ENCODE measurements at places on chromosomes 4 and X.

- no peak for DNase-seq
Measured at GRCh38 chrX:41875142-41875541, 48.2 kb downstream of the CASK start.

DNA sequence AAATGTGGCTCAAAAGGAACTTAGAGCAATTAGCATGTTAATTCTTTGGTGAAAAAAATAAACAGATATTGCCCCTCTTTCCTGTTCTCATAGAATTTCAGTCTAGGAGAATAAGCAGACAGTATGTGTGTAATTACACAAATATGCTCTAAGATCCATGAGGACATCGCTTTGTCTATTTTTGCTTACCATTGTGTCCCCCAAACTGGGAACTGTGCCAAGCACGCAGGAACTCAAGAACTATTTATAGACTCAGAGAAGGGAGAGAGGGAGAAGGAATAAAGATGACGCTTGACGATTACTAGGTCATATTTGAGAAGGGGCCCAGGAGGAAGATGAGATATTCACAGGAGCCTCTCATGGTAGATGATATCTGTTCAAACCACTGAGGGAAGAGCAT, 692.6 kb downstream of the RAB28 start:
- DNase-seq: no peak

GRCh38 chr4:40840985-40841571, 91.3 kb downstream of the NSUN7 start:
- peak; percentile 71 for DNase-seq

- peak; percentile 2 for DNase-seq
Measured at GRCh38 chr4:10403633-10404445, 53.4 kb downstream of the ZNF518B start.

DNA sequence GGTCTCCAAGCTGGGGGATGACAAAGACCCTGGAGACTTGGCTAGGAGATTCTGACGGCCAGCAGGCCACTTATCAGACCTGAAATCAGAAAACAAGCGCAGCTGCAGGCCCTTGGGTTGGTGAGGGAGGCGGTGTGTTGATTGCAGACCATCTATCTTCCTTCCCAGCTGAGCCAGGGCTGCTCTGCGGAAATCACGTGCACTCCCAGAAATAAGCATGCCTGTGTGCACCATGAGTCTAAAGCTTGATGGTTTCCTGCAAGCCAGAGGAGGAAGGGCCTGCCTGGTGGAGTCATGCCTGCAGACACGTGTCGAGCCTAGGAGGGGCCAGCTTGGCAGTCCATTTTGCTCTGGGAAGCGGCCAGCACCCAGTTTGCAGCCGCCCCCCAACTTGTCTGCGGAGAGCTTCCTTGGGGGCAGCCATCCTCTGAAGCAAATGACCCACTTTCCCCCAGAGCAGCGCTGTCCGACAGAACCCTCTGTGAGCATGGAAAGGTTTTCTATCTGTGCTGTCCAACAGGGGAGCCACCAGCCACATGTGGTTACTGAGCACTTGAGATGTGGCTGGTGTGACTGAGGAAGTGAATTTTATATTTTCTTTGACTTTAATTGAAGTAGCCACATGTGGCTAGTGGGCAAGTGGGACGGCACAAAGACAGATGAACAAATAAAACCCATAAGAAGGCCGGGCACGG, 175.7 kb upstream of the BCOR start:
- DNase-seq: peak; percentile 69

- DNase-seq: no peak
Measured at GRCh38 chrX:42497356-42497755, 280.6 kb downstream of the PPP1R2C start.

GRCh38 chr4:79923281-79923680, 149.7 kb downstream of the ANTXR2 start:
- DNase-seq: no peak

DNA sequence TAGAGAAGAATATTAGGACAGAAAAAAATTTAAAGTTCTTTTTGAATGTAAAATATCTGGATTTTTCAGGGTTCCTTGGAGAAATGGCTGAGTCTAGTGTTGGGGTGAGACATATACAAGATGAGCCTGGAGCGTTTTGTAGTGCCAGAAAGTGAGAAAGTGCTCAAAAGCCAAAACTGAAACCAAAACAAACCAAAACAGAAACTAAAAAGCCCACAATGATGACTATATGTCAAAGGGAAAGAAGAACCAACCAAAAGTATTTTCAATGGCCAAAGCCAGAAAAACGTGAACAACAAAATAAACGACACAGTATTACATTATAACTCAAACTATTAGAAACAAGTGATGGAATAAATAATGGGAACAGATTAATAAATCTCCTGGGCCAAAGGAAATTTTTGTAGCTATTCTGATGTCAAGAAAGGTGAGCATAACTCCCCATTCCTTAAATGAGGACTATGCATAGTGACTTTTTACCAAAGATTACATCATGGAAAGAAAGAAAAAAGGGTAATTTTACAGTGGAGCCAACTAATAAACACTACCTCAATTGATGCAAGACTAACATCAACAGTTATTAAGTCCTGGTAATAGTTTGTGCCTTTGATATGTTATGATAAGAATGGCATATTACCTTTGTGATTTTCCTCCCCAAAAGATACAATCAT, 1137.6 kb downstream of the C4orf33 start:
- DNase-seq: no peak

DNA sequence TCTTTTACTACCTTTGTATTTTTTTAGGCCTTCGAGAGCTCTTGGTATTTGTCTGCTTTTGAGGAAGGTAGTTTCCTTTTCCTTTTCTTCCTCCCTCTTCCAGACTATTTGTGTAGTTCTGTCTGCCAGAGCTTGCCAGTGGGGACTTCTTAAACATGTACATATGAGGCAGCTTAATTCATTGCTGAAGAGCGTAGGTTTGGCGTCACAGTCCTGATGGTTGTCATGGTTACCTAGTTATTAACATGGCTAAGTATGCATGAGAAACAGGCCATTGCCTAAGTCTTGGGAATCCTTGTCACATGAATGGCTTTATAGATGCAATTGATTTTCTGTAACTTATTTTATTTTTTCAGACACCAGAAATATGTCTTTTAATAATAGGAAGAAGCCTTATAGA, 48.5 kb upstream of the ARMCX2 start:
- DNase-seq: no peak

DNA sequence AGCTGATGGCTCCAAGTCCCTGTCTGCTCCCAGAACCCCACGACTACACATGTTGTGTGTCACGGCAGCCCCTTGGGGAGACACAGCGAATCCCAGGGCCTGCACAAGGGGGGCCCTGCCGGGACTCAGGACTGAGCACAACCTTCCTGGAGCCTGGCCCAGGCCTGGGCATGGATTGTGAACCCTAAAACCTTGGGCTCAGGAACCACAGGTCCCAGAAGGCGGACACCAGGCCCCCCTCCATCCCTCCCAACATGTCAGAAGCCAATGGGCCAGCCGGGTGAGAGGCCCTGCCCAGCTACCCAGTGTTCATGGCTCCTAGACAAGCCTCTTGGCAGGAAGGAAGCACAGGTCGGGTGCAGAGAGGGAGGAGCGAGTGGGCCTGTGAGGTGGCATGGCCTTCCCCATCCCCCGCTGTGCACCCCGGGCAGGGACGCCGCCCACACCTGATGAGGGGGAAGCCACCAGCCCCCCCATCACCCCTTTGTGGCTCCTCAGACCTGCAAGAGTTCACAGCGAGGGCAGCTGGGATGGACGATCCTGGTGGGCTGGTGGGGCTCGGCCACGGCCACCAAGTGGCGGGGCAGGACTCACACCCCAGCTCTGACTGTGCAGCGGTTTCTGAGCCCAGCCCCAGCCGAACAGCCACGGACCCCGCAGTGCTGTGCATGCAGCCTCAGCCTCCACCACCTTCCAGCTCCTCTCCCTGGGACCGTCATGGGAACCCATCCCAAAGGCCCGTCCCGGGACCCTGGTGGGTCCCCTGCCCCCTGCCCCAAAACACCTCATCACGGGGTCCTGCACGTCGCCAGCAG, 3.7 kb downstream of the PDE6B start:
- DNase-seq: no peak

- DNase-seq: no peak
Measured at GRCh38 chr4:189613207-189613606, 327.5 kb upstream of the FRG1 start.

DNA sequence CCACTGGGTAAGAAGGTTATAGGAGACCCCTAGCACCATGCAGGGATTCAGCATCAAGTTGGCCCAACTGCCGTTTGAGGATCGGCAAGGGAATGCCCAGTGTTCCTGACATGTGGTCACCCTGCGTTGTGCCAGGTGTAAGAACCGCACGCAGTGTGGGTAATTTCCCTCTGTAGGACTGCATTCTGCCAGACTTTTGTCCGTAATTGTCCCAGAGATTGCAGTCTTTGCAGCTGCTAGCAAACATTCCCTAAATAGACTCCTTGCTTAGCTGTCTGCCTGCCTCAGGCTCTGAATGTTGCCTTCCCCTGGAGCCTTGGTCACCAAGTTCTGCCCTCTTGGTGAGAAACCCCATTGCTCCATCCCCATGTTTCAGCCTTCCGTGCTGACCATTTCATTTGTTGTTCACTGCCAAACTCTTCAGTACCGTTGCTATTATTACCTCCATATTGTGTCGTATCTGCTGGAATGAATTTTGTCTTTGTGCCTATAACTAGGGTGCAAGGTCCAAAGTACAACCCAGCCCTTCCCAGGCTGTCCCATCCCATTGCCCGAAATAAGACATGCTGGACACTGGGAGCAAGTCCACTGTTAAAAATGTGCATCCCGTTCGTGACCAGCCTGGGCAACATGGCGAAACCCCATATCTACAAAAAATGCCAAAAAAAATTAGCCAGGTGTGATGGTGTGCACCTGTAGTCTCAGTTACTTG, 53.8 kb upstream of the USP9X start:
- DNase-seq: no peak

DNA sequence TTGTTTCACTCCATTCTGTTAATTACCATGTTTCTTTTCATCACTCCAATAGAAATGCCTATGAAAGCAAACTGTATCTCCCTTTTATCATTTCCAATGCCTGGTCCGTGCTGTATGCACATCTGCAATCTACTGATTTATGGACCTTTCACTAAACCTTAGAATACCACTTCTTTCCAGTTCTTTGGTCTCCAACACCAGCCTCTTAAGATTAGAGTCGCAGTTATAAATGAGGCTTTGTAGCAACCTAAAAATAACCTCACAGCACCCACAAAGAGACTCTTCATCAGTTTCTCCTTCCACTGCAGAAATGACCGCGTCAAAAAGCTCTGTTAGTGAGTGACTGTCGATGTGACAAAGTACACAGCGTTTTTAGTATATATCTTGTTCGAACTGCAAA, 282.6 kb downstream of the ADGRA3 start:
- no peak for DNase-seq

DNA sequence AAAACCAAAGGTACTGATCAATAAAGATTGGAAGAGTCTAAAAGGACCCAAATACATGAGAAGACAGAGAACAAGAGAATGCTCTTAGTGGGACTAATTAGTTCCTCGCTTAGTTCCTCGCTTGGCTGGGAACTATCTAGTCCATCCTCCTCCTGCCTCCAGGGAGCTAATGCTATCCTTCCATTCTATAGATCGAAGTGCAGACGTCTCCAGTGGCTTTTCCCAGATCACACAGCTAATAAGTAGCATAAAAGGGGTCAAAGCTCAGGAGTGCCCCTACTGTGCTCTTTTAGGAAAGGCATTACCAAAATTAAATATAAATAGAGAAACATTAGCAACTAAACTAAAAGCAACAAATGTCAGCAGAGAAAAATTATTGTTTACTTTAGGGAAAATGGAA, 42.3 kb upstream of the PPARGC1A start:
- DNase-seq: no peak

DNA sequence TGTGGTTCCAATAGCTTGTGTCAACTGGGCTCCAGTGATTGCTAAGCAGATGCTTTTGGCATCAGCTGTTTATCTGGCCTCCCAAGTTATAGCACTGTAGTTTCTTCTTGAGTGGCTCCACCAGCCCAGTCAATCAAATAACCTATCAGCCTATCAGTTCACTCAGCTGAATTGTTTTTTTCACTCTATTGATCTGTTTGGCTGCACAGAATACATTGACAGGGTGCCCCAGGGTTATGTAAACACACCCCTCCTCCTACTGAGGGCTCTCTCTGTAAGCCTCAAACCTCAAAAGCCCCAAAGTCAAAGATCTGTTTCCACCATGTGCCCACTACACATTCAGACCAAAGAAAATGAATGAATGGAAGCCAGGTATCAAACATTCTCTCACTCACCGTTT, 214.0 kb downstream of the HS6ST2 start:
- DNase-seq: no peak

DNA sequence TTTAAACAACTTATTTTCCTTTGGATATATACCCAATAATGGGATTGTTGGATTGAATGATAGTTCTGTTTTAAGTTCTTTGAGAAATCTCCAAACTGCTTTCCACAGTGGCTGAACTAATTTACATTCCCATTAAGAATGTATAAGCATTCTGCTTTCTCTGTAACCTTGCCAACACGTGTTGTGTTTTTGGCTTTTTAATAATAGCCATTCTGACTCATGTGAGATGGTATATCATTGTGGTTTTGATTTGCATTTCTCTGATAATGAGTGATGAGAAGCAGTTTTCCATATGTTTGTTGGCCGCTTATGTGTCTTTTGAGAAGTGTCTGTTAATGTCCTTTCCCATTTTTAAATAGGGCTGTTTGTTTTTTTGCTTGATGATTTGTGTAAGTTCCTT, 155.6 kb upstream of the PITX2 start:
- no peak for DNase-seq

- DNase-seq: no peak
Measured at GRCh38 chrX:68669871-68670270, 22.4 kb downstream of the STARD8 start.

DNA sequence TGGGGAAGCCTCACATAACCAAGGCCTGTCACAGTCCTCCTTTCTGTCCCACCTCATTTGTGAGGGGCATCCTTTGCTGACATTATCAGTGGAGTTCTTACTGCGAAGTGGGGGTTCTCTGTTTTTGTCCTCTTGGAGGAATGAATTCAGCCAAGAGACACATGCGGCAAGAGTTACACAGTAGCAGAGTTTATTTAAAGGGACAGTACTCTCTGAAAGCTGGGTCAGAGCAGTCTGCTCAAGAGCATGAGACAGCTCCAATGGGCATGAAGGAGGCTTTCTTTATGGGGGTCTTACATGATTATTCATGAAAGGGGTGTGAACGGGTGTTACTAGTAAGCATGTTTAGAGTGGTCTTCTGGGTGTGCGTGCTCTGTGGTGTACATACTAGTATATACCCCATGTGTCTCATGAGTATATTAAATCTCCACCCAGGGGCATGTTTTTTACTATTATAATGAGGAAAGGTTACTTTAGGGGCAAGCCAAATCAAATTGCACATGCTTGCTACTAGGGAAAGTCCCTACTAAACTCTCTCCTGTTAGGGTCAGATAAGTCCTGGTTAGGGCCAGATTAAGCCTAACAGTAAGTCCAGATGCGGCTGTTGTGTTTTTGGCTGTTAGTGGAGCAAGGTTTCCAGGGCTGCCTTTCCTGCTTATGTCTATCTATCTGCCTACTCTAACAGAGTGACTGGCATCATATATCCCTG, 19.8 kb upstream of the LGI2 start:
- DNase-seq: no peak

DNA sequence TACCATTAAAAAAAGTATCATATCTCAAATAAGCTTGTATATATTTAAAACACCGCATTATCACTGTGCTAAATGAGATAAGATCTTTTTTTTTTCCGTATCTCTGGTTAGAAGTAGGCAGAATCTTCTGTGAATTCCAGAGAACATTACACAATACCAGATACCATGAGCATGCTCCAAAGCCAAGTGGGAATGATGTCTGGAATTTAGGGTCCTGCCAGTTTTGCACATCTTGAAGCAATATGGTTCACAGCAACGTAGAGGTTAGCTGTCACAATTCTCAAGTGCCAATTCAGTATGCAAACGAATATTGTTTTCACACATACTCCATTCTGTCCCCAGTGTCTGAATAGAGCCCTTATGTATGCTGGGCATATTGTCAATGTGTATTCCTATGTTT, 127.5 kb upstream of the NEIL3 start:
- no peak for DNase-seq

Data from NCI-H1092 (cell line).